ENCODE measurements at places on chromosomes 4 and X.

GRCh38 chr4:149555146-149555545 is 260.5 kb downstream of the IQCM start:
- no peak for DNase-seq

DNA sequence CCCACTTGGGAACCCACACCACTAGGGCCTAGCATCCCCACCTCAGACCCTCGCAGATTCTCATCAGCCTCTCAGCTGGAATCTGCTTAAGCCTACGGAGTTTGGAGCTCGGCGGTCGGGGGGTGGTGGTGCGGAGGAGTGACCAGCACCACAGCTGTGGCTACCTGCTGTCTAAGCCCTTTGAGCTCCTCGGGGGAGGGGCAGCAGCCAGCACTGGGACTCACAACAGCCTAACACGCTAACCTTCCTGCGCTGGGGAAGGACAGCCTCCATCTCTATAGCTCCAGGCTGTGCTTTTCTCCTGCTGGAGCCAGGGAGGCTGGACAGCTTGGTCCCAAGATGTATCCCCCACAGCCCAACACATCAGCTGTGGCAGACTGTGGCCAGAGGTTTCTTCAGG is 281.5 kb downstream of the USP46 start:
- no peak for DNase-seq

DNA sequence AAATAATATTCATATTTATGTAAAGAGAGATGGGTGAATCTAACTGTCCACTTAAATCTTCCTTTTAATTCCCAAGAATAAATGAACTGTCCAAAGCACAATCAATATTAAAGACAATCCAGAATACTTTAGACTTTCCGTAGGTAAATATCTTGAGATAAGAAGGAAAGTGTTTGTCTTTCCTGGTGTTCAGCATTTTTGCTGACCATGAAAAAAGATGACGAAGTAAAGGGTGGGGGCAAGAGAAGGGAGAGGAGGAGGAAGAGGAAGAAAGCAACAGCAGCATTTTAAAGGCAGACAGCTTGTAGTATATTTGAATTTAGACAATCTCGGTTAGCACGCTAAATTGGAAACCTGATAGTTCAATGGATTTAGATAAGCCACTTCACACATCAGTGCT is 498.2 kb downstream of the KCNIP4 start:
- no peak for DNase-seq

DNA sequence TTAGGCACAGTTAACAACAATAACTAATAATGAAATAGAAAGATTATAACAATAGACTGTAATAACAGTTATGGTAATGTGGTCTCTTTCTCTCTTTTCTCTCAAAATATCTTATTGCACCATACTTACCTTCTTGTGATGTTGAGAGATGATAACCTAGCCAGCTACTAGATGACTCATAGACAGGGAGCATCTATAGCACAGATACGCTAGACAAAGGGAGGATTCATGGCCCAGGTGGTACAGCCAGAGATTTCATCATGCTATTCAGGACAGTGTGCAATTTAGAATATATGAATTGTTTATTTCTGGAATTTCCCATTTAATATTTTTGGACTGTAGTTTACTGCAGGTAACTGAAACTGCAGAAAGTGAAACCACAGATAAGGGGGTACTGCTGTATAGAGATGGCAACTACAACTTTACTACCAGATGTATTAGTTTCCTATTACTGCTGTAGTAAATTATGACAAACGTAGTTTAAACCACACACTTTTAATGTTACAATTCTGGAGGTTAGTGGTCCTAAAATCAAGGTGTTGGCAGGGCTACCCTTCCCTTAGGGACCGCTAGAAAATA is 41.8 kb upstream of the MAGED1 start:
- no peak for DNase-seq

Data from cerebellar cortex (tissue), 1 donor.